Stimulated activated CD4-positive, alpha-beta T cell treated with anti-CD3 and anti-CD28 coated beads, Interleukin-2, amount 100 ng/mL, for 48 hours (primary cell): ENCODE measurements at places on chromosomes 7 and 10.

- DNase-seq, result no peak
Measured at GRCh38 chr10:80500572-80501380, 36.9 kb upstream of the SH2D4B start.

- DNase-seq, result no peak
Measured at GRCh38 chr7:15174485-15174884, 271.9 kb upstream of the DGKB start.

DNA sequence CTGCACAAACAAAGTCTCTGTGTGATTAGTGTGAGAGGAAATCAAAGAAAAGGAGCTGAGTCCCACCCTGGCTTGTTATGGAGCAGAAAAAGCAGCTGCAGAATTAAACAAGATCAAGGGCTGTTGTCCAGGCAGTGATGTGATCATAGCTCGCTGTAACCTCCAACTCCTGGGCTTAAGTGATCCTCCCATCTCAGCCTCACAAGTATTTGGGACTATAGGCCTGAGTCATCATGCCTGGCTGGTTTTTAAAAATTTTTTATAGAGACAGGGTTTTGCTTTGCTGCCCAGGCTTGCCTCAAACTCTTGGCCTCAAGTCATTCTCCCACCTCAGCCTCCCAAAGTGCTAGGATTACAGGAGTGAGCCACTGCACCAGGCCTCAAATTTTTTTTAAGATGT, 88.9 kb downstream of the IPMK start:
- no peak for DNase-seq

DNA sequence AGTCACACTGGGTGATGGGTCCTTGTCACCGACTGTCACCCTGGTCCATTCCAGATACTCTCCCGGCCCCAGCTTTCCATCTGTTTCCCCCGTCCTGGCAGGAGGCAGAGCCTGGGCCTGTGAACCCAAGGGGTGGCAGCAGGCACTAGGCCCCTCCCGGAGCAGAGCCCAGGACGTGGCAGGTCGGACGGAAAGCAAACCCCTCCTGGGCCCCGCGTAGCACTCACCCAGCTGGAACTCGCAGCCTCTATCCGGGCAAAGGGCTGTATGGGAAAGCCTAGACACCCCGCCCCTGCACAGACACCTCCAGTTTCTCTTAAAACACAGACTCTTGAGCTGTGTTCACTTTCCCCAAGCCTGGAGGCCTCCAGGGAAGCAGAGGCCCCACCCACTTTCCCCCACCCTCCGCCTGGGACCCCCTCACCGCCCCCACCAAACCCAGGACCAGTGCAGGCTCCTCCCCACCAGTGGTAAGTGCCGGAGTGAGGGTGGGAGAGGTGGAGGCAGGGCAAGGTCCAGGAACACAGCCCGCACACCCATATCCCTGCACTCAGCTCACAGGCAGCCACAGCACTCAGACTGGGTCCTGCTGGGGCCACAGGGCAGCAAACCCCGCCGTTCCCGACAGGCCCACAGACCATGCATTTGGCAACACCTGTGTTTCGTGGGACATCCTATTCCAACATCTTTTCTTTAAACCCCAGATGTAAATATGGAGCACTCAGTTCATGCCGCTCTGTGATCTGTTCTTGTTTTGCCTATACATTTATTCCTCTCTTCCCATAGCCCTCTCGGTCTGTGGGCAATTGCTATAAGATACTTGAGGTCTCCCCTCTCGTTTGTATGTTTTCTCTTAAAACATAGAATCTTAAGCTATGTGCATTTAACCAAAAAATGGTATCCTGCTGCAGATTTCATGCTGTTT, 98.2 kb upstream of the PDGFA start:
- no peak for DNase-seq

GRCh38 chr10:69503896-69504265, 52.6 kb downstream of the TSPAN15 start:
- DNase-seq, result no peak

- DNase-seq, result no peak
Measured at GRCh38 chr7:129903935-129904334, 48.8 kb downstream of the UBE2H start.

GRCh38 chr7:95322854-95323253, 1.5 kb downstream of the PON1 start:
- DNase-seq, result no peak

GRCh38 chr7:100190048-100190711, 12.5 kb downstream of the STAG3 start:
- no peak for DNase-seq

DNA sequence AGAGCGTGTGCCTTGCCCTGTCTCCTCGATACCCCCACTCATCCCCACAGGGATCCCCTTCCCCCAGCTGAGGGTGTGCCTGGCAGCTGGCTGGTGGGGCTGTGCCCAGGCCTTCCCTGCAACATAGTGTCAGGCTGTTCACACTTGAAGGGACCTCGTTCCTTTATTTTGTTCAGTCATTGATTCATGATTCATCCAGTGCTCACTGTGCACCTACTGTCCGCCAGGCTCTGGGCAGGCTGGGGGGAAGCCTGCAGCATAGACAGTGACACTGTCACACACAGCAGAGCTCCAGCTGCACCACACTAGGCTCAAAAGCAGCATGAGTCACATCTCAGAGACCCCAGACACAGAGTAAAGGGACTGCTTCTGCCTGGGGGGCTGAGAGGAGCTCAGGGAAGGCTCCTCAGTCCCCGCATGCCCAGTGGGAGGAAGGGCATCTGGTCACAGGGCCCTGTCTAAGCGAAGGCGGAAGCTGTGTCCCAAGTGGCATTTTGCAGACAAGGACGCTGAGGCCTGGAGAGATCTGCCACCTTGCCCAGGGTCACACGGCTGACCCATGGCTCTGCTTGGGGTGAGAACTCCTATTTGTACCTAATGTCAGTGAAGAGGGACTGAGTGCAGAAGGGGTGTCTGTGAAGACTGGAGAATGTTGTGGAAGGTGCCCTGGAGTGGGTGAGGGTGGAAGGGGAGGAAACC, 27.9 kb downstream of the CDH23 start:
- no peak for DNase-seq

- no peak for DNase-seq
Measured at GRCh38 chr10:46306516-46307184, 19.9 kb downstream of the ANTXRL start.

DNA sequence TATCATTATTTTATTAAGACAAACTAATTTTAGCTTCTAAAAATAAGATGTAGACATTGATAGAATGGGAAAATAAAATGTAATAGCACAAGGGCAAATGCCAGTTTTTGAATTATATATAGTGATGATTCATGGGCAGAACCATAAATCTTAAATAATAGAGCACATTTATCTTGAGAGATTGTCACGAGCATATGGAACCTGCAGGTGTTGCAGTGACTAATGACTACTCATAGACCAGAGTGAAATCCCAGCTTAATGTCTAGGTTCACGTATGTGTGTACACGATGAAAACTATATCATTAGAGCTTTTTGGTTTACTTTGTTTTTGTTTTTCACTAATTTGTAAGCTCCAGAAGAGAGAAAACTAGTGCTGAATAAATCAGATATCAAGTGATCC, 150.2 kb upstream of the CACNA2D1 start:
- DNase-seq, result no peak

DNA sequence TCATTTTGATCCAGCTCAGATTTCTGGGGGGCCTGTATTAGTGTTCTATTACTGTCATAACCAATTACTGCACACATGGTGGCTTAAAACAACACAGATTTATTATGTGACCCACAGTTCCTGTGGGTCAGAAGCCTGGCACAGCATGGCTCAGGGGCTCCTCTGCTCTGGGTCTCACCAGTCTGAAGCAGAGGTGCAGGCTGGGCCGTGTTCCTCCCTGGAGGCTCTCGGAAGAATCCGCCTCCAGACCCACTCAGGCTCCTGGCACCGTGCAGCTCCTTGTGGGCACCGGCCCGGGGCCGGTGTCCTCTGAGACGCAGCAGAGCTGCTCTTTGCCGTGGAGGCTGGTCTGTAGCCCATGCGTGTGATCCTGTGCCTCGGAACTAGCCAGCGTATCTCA, 61.5 kb downstream of the RAMP3 start:
- DNase-seq, result no peak

DNA sequence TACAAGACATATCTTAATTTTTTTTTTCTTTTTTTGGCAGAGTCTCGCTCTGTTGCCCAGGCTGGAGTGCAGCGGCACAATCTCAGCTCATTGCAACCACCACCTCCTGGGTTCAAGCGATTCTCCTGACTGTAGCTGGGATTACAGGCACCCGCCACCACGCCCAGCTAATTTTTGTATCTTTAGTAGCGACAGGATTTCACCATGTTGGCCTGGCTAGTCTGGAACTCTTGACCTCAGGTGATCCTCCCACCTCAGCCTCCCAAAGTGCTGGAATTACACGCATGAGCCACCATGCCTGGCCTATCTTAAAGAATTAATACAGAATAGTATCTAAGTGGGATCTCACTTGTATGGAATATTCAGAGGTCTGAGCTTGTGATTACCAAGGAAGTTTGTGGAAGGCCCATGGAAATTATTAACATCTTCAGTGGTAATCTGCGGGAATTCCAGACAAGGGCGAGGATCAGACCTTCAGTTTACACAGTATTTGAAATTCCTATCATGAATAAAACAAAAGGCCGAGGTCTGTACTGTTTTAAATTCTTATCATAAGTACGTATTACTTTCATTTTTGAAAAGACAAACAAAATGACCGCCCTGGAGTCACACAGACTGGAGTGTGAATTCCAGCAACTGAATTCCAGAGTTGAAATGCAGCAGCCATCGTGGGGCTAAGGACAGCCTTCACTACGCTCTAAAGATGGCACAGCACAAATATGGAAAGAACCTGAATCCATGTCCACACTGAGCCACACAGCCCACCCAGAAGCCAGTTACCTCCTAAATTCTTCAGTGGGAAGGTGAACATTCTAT, 16.7 kb downstream of the GPRIN2 start:
- DNase-seq, result no peak

GRCh38 chr7:151298765-151299164, 42.8 kb upstream of the NUB1 start:
- no peak for DNase-seq

- DNase-seq, result no peak
Measured at GRCh38 chr7:45117582-45117981, 6.1 kb upstream of the TBRG4 start.

DNA sequence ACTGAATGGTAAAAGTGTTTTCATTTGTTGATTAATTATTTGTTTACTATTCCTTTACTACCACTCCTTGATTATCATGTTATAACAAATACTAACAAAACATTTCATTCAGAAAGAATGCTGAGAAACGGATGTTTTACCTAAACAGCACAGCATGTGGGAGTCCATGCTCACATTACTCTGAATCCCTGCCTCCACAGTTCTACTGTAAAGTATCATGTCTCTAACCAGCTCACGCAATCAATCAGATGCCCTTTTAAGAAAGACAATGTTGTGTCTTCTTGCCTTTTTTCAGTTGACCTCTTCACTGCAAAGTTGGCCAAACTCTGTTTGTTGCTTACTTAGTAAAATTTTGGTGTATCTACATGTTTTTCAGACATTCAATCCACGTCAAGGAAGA, 232.5 kb upstream of the MDFIC start:
- no peak for DNase-seq

GRCh38 chr7:151684408-151685175, 164.9 kb upstream of the RHEB start:
- DNase-seq, result no peak

GRCh38 chr7:144632724-144633123, 203.1 kb downstream of the TPK1 start:
- no peak for DNase-seq

- DNase-seq, result no peak
Measured at GRCh38 chr10:18886102-18886501, 162.5 kb upstream of the MALRD1 start.

DNA sequence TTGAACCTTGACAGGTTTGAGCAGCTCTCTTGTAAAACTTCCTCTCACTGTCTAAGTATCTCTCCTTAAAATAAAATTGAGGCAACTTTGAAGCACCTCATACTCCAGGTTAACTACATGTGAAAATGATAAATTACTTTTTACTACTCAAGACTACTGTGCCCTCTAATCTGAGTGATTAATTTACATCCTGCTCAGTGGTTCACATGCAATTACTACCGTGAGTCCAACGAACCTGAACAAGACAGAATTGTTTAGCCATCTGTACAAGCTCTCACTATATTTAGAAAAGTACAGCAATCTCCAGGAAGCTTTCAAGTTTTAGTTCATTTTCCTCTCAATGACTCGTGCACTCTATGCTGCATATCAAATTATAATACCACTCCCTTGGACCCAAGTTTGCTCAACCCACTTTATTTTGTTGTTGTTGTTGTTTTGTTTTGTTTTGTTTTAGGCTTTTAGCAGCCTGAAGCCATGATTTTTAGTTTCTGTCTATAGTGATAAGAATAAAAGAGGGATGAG, 21.2 kb downstream of the PDE1C start:
- no peak for DNase-seq

GRCh38 chr7:108109221-108109908, 20.8 kb downstream of the LAMB4 start:
- DNase-seq, result no peak

GRCh38 chr7:1523208-1523607, 7.3 kb upstream of the MAFK start:
- no peak for DNase-seq

GRCh38 chr10:71745664-71746250, 26.2 kb upstream of the C10orf105 start:
- no peak for DNase-seq

- no peak for DNase-seq
Measured at GRCh38 chr10:24453973-24454372, 245.0 kb downstream of the KIAA1217 start.

- DNase-seq, result no peak
Measured at GRCh38 chr10:126592901-126593300, 77.6 kb downstream of the C10orf90 start.

DNA sequence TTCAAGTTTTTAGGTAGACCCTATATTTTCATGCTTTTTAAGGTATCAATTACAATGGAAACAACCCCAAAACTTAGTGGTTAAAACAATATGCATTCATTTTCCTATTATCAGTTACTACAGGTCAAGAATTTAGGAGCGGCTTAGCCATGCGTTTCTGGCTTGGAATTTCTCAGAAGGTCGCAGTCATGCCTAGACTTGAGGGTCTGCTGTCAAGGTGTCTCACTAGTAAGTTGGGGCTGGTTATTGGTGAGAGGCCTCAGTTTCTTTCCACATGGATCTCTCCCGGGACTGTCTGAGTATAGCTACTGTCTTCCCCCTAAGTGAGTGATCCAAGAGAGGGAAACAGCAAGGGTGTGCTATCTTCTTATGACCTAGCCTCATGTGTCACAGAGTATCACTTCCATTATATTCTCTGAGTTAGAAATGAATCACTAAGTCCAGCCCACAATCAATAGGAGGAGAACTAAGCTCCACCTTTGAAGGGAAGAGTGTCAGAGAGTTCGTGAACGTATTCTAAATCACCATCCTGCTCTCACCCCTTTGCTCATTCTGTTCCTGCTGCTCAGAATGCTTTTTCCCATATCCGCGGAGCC, 80.5 kb downstream of the RTKN2 start:
- no peak for DNase-seq
